ENCODE measurements at places on chromosomes 7 and 10.

GRCh38 chr10:26481315-26481692 is 43.2 kb downstream of the APBB1IP start:
- no peak for DNase-seq

- DNase-seq: no peak
Observed at GRCh38 chr7:137476937-137477336, 133.4 kb upstream of the PTN start.

DNA sequence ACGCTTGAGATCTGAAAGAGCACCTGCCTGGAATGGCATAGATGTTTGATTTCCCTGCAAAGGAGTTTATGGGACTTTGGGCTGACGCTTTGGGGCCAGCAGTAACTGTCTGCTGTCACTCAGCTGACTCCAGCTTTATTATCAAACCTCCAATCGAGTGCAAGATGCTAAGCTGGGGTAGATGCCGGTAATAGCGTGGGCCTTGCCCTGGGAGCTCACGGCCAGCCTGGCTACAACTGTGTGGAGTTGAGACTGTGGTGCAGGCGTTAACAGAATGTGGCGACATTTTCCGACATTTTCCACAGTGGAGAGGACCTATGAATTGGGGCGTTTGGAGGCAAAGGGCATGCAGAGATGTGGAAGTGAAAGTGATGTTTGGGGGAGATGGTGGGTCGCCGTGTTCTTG is 1.3 kb downstream of the CHST12 start:
- no peak for DNase-seq

GRCh38 chr7:131753620-131754222 is 197.3 kb upstream of the PODXL start:
- DNase-seq: peak; percentile 1

GRCh38 chr10:102413053-102413705 is 5.4 kb downstream of the PSD start:
- no peak for DNase-seq

GRCh38 chr10:58585435-58585834 is 72.8 kb downstream of the BICC1 start:
- DNase-seq: no peak

- no peak for DNase-seq
Observed at GRCh38 chr10:123472606-123473005, 193.5 kb upstream of the GPR26 start.

DNA sequence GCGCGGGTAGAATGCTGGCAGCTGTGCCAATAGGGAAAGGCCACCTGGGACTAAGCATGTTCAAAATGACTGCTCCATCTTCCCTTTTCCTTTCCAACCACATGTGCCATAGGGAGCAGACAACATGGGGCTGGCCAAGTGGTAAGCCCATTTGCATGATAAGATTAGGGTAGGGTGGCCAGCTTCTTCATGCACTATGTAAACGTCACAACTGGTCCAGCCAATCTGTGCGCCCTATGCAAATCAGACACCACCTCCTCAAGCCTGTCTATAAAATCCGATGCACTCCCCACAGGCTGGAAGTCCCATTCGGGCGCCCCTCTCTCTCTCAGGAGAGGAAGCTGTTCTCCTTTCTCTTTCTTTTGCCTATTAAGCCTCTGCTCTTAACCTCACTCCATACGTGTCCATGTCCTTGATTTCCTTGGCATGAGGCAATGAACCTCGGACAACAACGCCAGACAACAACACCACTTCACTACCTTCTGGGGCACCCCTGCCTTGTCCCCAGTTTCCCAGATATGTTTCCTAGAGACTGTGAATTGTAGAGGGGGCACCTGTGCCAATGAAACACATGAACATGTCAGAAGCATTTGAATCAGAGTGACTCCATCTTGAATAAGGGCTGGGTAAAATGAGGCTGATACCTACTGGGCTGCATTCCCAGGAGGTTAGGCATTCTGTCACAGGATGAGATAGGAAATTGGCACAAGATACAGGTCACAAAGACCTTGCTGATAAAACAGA is 19.1 kb upstream of the EXOC6 start:
- no peak for DNase-seq

- no peak for DNase-seq
Observed at GRCh38 chr7:54705436-54705835, 53.6 kb downstream of the SEC61G start.

DNA sequence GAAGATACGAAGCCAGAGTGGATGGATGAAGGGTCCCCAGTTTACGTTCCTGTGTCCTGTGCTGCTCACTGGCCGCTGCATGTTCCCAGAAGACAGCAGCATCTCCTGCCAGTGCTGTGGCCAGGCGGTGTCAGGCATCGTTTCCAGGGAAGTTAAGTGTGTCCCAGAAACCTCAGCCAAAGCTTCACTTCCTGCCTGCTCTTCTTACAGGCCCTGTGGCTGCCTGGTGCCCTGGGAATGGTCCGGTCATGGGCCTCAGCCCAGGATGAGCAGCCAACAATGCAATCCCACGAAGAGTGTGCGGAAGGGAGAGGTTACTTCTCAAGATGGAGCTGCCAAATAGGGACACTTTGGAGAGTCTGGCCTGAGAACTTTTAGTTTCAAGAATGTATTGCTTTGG is 99.7 kb upstream of the TARP start:
- no peak for DNase-seq

GRCh38 chr7:112296432-112296831 is 89.9 kb downstream of the ZNF277 start:
- DNase-seq: no peak

- no peak for DNase-seq
Observed at GRCh38 chr7:126658684-126659083, 594.1 kb downstream of the GRM8 start.

Measured in stimulated activated CD4-positive, alpha-beta T cell treated with anti-CD3 and anti-CD28 coated beads, TNF-alpha, amount 100 ng/mL, for 24 hours (primary cell).